NCI-H774 (cell line): ENCODE measurements at places on chromosomes 11 and 22.

DNA sequence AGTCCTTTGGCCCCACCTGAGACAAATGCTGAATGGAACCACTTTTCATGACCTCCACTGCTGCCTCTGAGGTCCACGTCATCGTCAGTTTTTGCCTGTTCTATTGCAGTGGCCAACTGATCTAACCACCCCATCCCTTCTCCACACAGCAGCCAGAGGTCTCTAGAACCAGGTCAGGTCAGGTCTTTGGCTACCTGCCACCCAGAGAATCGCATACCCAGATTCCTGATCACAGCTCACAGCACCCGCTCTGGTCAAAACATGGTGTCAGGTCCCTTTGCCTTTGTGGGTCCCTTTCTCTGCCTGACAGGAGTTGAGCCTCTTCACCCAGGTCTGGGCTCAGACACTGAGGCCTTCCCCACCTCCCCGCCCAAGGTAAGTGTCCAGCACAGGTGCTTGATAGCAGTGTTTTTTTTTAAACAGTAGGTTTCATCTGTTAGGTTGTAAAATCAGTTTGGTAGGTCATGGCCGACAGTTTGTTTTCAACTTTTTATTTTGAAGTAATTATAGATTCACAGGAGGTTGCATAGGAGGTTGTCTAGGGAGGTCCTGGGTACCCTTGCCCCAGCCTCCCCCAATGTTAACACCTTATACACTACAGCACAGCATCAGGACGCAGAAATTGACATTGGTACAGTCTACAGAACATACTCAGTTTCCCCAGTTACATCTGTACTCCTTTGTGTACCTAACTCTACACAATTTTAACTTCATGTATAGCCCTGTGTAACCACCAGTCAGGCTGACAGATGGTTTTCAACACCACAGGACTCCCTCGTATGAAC is 6.9 kb downstream of the C22orf39 start:
- no peak for DNase-seq

GRCh38 chr11:35014346-35014745 is 97.9 kb downstream of the PDHX start:
- no peak for DNase-seq

DNA sequence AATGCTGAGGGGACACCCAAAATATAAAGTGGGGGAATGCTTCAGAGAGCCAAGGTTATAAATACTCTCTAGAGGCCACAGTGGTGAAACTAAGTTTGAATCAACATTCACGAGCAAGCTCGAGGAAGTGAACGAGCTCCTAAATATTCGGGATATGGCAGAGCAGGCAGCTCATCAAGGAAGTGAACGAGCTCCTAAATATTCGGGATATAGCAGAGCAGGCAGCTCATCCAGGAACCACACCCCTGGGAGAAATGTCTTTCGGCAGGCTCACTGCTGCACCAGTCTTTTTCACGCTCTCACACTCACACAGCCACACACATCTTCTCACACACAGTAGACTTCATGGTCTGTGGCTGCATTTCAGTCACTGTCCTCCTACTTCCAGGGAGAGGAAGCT is 787.5 kb downstream of the OPCML start:
- no peak for DNase-seq

GRCh38 chr11:17382046-17382728 is 6.3 kb downstream of the KCNJ11 start:
- no peak for DNase-seq

DNA sequence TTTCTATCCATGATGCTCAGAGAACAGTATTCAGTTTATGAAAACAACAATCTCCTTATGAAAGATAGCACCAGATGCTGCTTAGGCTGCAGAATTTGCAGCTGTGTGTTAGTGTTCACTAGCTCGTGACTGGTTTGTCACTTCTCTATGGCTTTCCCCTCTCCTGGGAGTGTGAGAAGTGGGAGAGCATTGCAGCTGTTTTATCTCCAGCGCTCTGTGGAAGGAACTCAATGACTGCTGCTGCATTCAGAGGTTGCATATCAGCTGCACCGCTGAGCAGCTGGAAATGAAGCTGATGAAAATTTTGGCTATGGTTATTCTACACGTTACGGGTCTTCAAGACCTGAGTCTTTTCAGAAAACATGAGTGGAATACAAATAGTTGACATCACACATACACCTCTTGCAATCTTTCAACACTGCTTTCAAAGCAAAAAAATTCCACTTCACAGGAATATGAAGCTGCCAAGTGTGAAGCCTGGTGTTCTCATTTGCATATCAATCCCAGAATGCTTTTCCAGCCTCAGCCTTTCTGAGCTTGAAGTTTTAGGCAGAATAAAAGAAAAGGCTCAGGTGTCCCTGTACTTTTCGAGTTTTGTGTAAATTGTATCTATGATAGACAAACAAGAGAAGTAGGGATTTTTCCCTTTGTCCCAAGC is 149.3 kb upstream of the DDI1 start:
- no peak for DNase-seq

GRCh38 chr11:11752679-11753078 is 89.1 kb upstream of the USP47 start:
- no peak for DNase-seq

GRCh38 chr22:31425331-31426050 is 26.1 kb downstream of the DRG1 start:
- DNase-seq: no peak

GRCh38 chr11:71311176-71311925 is 59.0 kb upstream of the SHANK2 start:
- DNase-seq: no peak

- no peak for DNase-seq
These were observed 24.0 kb upstream of the CREB3L1 start for GRCh38 chr11:46253258-46254132.

DNA sequence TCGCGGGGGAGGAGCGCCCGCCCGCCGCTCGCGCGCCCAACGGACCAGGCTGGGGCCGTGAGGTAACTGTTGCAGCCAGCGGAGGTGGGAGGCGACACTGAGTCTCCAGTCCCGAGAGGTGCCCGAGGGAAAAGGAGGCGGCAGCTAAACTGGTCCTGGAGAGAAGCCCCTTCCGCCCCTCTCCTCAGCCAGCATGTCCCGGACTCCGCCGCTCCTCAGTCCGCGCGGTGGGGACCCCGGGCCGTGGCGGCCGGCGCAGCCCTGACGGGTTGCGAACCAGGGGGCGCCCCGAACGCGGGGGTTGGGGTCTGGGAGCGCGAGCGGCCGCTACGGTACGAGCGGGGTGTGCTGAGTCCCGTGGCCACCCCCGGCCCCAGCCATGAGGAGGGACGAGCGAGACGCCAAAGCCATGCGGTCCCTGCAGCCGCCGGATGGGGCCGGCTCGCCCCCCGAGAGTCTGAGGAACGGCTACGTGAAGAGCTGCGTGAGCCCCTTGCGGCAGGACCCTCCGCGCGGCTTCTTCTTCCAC is at the start of gene PDE3B:
Gene PDE3B (plus strand): TSS at position 108 of the 529 bp plus-strand sequence. CDS start 272 bp downstream, at position 380.
- DNase-seq: peak; percentile 85
